ENCODE measurements at places on chromosomes 4 and X.

DNA sequence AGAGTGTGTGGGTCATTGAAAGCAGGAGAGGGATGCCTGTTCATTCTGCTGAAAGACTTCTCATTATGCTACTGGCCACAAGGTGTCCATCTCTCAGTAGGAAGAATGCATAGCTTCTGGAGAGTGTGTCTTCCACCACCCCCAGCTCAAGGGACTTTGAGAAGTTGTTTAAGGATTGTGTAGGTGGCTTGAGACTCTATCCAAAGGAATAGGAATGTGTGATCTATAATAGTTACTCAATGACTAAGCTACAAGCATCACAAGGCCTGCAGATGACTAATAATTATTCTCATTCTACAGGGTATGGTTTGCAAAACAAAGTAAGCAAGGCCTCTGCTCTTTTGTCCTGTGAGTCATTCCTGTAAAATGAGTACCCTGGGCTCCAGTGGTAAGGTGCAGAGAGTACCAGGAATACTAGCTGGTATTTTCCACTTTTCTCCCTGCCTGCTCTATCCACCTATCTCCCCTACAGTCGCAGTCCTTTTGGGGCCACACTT, 279.8 kb upstream of the BOD1L1 start:
- DNase-seq: peak; percentile 92

DNA sequence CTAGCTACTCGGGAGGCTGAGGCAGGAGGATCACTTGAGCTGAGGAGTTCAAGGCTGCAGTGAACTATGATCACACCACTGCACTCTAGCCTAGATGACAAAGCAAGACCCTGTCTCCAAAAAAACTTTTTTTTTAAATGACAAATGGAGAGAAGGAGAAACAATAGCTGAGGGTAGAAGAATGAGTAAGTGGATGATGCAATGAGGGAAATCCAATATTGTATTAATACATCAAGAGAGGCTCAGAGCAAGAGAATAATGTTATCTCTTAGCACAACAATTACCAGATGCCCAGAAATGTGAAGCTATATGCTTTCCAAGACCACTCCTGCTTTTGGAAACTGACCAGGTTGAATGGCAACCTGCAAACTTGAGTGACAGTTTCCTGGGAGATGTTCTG, 19.9 kb upstream of the GPR173 start:
- DNase-seq: no peak

DNA sequence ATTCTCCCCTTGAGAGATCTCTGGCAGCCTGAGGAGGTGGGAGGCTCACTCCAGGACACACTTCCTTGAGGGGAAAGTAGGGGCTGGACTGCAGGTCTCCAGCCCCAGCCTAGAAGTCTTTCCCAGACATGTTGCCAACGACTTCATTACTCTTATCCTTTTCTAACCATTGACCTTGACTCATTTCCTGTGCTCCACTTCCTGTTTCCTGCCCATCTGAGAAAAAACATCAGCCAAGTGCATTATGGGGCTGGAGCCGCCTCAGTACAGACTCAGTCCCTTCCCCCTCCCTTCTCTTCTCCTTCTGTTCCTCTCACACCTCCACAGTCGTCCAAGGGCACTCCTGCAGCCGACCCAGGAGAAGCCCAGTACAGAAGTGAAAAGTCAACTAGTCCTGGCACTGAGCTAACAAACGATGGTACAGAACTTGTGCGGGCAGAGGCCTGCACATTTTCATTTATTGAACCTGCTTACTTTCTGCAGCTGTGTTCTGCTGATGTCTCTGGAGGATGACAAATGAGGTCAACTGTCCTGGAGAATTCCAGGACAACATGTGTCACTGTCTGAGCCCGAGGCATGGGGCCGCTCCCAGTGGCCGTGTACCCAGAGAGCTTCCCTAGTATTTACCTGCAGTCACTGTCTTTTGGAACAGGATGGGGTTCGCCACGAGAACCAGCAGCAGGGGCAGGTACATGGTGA, 20.1 kb downstream of the GPR143 start:
- no peak for DNase-seq

DNA sequence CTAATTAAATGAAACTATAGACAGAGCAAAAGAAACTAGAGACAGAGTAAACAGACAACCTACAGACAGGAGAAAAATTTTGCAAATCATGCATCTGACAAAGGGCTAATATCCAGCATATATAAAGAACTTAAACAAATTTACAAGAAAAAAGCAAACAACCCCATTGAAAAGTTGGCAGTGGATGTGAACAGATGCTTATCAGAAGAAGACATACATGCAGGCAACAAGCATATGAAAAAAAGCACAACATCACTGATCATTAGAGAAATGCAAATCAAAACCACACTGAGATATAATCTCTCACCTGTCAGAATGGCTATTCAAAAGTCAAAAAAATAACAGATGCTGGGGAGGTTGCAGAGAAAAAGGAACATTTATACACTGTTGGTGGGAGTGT, 14.8 kb downstream of the ZNF280C start:
- no peak for DNase-seq

DNA sequence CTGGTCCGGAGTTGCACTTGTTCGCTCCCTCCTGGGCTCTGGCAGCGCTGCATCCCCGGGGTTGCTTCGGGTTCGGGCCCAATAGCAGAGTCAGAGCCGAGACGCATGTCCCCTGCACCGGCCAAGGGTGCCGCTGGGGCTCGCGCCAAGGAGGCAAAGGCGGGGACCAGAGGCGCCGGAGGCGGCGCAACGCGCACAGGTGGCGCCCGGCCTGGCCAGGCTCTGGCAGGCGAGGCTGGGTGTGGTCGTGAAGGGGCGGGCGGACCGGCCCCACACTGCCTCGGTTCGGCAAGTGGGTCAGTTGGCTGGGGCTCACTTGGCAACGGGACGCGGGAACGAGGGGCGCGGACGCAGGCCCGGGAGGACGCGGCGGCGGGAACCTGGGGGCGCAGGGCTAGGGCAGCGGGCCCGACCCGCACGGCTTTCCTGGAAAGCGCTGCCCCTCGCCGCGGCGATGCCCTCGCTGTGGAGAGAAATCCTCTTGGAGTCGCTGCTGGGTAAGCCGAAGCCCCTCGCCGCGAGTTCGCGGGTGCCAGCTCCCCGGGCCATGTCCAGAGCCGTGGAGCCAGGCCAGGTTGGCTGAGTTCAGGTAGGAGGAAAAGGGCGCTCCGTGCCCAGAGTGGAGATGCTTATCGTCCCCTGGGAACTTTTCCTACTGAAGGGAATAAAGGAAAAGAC, at the start of gene CWH43:
Gene CWH43, plus strand, starts transcription at position 300 of the 678 bp plus-strand sequence. Its CDS starts 155 bp downstream, at position 455.
- no peak for DNase-seq

GRCh38 chr4:78864405-78865024, 74.7 kb downstream of the PAQR3 start:
- DNase-seq: peak; percentile 77

- DNase-seq: no peak
Measured at GRCh38 chrX:154829926-154830442, 4.5 kb downstream of the SMIM9 start.

GRCh38 chrX:148512453-148512852, 12.0 kb downstream of the AFF2 start:
- DNase-seq: no peak

DNA sequence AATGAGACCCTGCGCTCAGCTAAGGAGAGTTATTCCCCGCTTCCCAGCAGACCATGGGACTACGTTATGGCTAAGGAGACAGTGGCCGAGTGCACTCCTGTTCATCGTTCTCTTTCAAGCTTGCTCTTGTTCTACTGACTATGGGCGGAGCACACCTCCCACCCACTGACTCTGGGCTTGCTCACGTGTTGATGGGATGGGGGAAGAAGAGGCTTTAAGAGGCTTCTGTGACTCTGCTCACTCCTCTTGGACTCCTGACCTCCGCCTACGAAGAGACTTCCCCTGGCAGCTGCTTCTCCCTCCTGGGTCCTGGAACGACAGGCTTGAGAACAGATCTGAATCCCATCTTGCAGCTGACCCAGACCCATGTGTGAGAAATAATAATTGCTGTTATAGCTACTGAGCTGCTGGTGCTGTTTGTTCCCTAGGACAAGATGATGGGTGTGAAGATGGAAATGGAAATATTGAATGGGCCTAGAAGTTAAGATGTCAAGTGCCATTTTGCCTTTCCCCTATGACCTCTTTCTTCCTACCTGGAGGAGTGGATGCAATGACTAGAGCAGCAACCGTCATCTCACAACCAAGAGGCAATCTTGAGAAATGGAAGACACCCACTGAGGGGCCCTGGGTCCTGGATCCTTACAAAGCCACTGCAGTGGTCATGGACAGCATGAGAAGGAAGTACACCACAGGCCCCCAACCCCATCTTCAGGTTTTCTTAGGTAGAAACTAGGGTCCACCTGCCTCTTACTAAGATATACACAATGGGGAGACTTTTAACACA, 38.7 kb upstream of the IRAK1 start:
- no peak for DNase-seq

DNA sequence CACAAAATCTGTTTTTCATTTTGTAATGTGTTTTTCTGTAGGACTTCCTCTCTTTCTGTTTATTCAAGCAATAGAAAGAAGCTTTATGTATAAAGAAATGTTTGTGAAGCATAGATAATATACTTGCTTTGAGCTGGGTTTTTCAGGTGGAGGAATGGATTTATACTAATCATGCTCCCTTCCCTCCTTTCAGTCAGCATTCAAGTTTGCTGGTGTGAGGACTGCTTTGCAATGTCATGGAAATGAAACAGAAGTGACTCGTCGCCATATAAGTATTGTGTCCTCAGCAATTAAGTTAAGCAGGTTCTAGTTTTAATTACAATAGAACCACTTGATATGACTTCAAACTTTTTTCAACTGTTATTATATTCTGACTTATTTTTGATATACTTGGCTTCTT, 1447.1 kb downstream of the PCDH19 start:
- DNase-seq: no peak

DNA sequence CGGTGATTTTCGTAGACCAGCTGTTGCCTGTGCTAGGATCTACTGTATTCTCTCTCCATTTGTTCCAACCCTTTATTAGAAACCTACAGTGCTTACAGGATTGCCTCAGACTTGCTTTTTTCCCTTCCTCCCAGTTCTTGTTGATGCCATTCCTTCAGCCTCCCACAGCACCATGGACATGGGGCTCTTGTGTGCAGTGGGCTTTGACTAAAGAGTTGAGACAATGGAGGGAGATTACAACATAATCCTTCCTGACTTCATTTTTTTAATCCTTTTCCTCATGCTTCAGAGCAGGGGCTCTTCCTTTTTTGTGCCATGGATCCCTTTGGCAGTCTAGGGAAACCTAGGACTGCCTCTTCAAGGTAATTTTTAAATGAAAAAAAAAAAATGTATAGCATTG, 92.1 kb downstream of the BMPR1B start:
- no peak for DNase-seq

- no peak for DNase-seq
Measured at GRCh38 chrX:100424012-100424411, 13.9 kb upstream of the PCDH19 start.

- no peak for DNase-seq
Measured at GRCh38 chr4:104486716-104487504, 7.8 kb downstream of the CXXC4 start.

GRCh38 chr4:182385897-182386296, 142.7 kb downstream of the TENM3 start:
- no peak for DNase-seq

Data from ACHN (cell line).